NCI-H1105 treated with DMSO at 0.1 percent for 48 hours (cell line): ENCODE measurements at places on chromosomes 16 and 17.
A peak's percentile ranks its signal among the peaks of the same experiment; 100 is the strongest.

- peak; percentile 21 for DNase-seq
Measured at GRCh38 chr16:77434022-77434529, 758 bp downstream of the ADAMTS18 start.

DNA sequence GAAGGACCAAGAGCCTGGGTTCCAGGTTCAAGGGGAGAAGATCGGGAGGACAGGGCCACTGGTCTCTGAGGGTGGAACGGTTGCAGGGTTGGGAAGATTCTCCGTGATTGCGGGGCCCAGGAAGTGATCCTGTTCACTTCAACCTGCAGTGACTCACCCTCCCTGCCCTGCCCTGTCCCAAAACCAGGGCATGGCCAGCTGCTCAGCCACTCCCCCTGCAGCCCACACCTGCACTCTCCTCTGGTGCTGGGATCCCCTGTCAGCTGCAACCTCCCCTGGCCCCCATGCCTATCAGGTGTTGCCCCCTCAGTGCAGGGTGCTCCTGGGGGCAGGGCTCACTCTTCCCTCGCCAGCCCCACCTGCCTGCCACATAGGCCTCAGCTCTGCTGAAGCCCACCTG, 1.1 kb downstream of the RUNDC3A start:
- no peak for DNase-seq

DNA sequence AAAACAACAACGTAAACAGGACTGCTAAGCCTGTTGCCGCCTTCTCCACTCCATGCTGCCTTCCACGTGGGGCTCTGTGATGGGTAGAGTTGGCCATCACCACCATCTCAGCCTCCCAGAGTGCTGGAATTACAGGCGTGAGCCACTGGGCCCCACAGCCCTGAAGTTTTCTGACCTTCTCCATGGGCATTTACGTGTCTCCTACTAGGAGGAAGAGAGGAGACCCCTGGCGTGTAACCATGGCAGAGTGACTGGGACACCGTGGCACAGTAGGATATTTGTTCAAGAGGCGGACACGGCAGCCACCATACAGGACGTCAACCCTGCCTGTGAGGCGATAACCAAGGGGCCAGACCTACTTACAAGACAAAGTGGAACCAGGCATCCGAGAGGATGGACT, 31.1 kb downstream of the TRPV3 start:
- DNase-seq: no peak

- no peak for DNase-seq
Measured at GRCh38 chr17:42526031-42526444, 10.0 kb upstream of the NAGLU start.

GRCh38 chr17:66508896-66509844, 206.8 kb downstream of the PRKCA start:
- peak; percentile 80 for DNase-seq

- DNase-seq: no peak
Measured at GRCh38 chr17:57456622-57457021, 200.3 kb downstream of the MSI2 start.

GRCh38 chr16:56534847-56535383, 15.1 kb upstream of the BBS2 start:
- DNase-seq: no peak

- no peak for DNase-seq
Measured at GRCh38 chr17:78432226-78433012, 54.0 kb downstream of the PGS1 start.

- DNase-seq: no peak
Measured at GRCh38 chr16:754656-755055, 5.9 kb upstream of the MSLN start.

DNA sequence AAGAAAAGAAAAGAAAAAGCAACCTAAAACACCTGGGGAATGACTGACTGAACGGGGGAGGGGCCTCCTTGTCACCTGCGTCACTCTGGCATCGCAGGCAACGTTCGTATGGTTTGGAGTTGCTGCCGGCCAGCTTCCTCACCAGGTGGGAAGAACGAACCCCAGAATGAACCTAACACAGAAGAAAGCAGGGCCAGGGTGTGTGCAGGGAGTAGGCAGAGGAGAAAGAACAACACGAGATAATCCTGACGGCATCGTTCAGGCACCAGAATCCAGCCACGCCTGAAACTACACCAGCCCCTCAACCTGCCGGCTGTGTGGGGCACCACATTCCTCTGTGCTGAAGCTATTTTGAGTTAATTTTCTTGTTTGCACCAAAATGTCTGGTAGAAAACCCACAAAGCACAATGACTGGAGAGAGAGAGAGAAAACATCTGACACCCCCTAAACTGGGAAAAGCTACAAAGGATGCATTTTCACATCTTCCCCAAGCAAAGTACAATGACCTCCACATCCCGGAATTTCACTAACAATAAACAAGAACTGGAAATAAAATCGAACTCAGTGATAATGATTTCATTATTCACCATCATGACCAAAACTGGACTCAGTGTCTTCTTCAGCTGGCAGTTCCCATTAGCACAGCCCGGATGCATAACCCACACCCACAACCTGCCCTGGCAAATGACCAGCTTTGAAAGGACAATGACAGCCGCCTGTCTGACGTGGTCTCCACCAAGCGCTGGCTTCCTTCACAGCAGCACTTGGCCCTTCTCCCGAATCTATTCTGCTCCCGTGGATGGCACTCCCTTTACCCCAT, 23.6 kb downstream of the RAB40B start:
- DNase-seq: no peak

DNA sequence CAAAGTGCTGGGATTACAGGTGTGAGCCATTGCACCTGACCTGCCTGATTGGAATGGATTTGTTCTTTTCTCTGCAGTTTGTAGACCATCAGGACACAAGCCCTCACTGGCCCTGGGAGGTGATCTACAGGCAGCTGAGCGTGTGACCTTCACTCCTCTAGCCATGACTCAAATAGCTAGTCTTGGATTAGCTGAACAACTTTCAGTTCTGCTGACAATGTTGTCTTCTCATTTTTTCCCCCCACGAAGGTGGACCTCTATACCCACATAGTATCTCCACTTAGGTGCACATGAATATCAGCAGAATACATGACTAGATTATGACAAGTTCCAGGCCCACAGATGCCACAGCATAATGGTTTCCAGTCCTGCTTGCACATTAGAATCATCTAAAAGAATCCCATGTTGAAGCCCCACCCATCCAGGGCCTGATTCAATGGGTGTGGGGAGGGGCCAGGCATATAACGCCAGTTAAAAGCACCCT, 36.8 kb downstream of the HS3ST3B1 start:
- DNase-seq: no peak

GRCh38 chr17:12320286-12320685, 299.6 kb downstream of the MAP2K4 start:
- DNase-seq: no peak

DNA sequence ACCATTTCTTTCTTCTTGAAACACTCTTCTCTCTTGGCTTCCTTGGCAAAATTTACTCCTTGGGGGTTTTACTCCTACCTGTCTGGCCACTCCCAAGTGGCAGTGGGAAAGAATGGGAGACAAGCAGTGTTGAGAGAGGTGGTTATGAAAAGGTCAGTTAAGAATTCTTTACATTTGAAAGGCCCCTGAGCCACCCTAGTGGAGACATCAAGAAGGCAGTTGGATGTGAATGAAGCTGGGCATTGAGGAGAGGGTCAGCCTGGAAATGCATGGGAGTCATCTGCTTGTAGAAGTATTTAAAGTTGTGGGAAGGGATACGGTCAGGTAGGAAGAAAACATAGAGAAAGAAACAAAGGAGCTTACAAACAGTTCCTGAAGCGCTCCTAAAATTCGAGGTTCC, 42.3 kb upstream of the CCNF start:
- DNase-seq: no peak

GRCh38 chr17:27458524-27458908, 2.3 kb downstream of the KSR1 start:
- DNase-seq: no peak

DNA sequence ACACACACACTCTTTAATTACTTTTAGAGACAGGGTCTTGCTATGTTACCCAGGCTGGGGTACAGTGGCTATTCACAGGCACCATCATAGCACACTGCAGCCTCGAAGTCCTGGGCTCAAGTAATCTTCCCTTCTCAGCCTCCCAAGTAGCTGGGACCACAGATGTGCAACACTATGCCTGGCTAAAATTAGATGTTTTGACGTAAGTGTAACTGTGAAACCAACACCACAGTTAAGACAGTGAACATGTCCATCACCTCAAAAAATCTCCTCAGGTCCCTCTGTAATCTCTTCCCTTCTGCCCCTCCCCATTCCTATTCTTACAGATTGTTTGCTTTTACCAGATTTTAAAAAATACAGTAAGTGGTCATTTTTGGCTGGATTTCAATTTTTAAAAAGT, 66.7 kb downstream of the RPGRIP1L start:
- no peak for DNase-seq

GRCh38 chr17:81533339-81534141, 5.4 kb downstream of the FSCN2 start:
- DNase-seq: no peak

GRCh38 chr17:82737967-82738877, 2.8 kb downstream of the FN3K start:
- DNase-seq: no peak

DNA sequence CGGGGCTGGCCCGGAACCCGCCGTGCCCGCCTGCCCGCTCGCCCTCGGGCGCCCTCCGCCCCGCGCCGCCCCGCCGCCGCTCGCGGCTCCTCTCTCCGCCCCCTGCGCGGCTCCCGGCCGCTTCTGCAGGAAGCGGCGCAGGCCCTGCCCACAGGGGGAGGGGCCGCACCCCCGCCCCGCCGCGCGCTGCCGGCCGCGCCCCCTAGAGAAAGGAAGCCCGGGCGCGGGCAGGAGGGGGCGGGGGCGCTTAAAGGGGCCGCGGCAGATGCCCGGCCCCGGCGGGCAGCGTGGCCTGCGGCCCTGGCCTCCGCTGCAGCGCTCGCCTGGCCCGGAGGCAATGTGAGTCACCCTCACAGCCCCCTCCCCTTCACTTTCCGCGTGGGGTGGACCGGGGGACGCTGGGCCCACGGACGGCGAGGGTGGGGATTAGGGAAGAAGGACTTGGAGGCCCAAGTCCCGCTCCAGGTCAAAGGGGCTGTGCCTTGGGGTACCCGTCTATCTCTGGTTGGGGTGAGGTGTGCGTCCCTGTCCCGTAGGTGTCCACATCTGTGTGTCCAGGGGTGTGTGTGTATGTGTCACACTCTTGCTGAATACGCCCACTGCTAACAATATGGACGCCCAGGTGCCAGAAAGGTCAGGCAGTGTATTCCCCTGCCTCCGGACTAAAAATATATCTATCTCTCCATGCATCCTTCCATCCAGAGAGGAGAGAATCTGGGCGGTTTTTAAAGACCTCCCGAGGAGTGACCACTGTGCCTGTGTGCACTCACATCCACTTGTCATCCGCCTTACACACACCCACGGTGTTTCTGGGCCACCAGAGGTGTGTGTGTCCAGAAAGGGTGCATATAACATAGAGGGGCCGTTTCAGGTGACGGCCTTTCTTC, at the start of gene GIT1:
Gene GIT1, minus strand, starts transcription at position 125 of the 887 bp plus-strand sequence. CDS start 270 bp downstream, outside the sequence.
- peak; percentile 68 for DNase-seq

- no peak for DNase-seq
Measured at GRCh38 chr17:14298221-14298946, 2.5 kb upstream of the HS3ST3B1 start.

- no peak for DNase-seq
Measured at GRCh38 chr16:30669026-30669902, 11.0 kb downstream of the FBRS start.

DNA sequence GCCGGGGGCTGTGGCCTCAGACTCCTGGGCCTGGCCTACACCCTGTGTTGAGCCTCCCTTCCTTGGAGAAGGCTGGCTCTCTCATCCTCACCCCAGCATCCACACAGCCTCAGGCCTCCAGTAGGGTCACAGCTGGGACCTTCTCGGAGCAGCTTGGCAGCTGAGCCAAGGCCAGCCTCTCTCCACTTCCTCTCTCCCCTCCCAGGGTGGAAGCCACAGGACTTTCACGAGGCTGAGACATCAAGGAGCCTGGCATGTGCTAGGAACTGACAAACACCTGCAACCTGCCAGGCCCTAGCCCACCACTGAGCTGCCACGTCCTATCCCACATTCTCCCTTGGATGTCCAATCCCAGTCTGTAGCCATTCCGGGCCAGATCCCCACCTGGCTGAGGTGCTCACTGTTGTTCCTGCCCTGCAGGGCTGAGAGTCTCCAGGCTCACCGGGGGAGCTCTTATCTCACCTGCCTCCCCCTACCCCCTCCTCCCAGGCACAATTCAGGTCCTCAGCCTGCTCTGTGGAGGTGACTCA, 3.1 kb downstream of the MMP15 start:
- DNase-seq: no peak

DNA sequence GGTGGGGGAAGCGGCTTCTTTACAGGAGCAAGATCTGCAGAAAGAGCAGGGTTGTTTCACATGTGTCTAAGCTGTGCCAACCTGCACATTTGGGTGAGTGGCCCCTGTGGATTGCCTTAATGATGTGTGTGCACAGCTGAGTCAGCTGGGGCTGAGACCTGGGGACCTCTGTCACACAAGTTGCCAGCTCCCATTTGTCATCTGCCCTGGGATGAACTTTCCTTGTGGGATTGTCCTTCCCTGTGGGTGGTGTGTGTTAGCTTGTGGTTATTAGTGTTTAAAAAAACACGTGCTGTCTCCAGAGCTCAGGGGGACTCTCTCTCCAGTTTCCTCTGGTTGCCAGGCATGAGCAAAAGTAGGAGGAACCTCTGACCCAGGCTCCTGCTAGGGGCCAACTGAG, 400.5 kb upstream of the CCL2 start:
- no peak for DNase-seq

DNA sequence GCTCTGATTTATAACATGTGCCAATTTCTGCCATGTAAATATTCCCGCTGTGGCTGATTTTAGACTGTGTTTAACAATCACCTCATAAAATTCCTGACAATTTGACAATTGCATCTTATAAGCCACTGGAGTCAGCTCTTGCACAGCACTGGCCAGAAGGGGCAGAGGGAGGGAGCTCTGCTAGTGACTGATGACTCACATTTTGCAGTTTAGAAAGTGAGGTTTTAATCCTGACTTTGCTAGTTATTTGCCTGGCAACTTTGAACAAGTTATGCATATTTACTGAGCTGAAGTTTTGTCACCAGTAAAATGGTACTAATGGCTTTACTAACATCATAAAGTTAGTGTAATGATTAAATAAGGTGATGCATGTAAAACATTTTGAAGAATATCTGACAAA, 452.3 kb downstream of the CNTNAP4 start:
- no peak for DNase-seq
